ENCODE measurements at places on chromosomes 2 and 18.
A peak's percentile ranks its signal among the peaks of the same experiment; 100 is the strongest.

GRCh38 chr2:156890529-156891148 is 366.9 kb upstream of the GALNT5 start:
- H3K4me1 ChIP-seq, result peaks cover 11% of the 10 kb centered on the region
- no peak overlapping the region for H3K27ac ChIP-seq
- no peak for DNase-seq
- H3K4me3 ChIP-seq, result no peak overlapping the region
- H3K27me3 ChIP-seq, result no peaks in the 10 kb centered on the region

DNA sequence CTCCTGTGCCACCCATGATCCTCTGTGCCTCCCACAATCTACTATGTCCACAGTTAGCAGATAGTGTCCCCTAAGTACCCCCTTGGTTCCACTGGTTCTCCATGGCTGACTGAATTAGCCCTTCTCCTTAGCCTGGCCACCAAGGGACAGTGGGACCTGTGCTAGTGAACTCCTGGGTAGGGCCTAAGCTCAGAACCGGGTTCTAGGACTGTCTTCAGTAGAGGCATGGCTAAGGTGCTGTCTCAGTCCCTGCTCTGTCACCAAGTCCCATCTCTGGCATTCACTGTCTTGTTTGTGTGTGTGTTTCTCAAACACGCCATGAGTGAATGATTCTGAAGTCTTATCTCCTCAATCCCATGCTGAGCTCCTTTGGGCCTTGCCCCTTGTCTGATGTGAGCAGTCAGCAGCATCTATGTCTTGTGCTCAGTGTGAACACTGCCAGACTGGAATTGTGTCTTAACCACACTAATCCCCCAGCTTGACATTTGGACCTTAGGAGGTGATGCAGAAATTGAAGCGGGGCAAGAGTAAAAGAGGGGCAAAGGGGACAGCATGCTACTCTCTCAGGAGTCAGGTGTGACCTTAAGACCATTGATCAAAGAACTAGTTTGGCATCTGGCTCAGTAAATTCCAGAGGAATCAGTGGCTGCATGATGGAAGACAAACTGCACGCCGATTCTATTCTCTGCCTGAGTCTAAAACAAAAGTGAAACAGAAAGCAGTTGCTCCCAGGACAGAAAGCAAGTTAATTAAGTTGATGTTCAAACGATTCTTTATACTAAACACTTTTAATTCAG is 190.5 kb downstream of the ALPK2 start:
- no peaks in the 10 kb centered on the region for H3K27me3 ChIP-seq
- H3K36me3 ChIP-seq, result no peaks in the 10 kb centered on the region
- no peak overlapping the region for H3K27ac ChIP-seq

GRCh38 chr2:19363474-19363778 is 5.0 kb upstream of the OSR1 start:
- no peaks in the 10 kb centered on the region for H3K36me3 ChIP-seq
- H3K27ac ChIP-seq, result no peak overlapping the region
- H3K27me3 ChIP-seq, result peaks cover 96% of the 10 kb centered on the region

GRCh38 chr18:46379323-46379950 is 275.3 kb downstream of the HAUS1 start:
- no peaks in the 10 kb centered on the region for H3K27me3 ChIP-seq
- no peak for DNase-seq
- no peak overlapping the region for H3K27ac ChIP-seq
- H3K4me3 ChIP-seq, result no peak overlapping the region
- H3K4me1 ChIP-seq, result peaks cover 8% of the 10 kb centered on the region

- no peaks in the 10 kb centered on the region for H3K27me3 ChIP-seq
- no peaks in the 10 kb centered on the region for H3K36me3 ChIP-seq
- no peak overlapping the region for H3K4me3 ChIP-seq
- H3K4me1 ChIP-seq, result no peaks in the 10 kb centered on the region
- no peak for DNase-seq
Measured at GRCh38 chr2:184945824-184946223, 347.5 kb downstream of the ZNF804A start.

GRCh38 chr2:159030674-159031380 is 62.4 kb downstream of the TANC1 start:
- DNase-seq, result peak; percentile 94
- no peak overlapping the region for H3K4me3 ChIP-seq
- no peaks in the 10 kb centered on the region for H3K27me3 ChIP-seq
- peaks cover 57% of the 10 kb centered on the region for H3K4me1 ChIP-seq
